ENCODE measurements at places on chromosomes 5 and 9.

- DNase-seq: no peak
These were observed 29.4 kb downstream of the ZCCHC7 start for GRCh38 chr9:37149666-37150308.

DNA sequence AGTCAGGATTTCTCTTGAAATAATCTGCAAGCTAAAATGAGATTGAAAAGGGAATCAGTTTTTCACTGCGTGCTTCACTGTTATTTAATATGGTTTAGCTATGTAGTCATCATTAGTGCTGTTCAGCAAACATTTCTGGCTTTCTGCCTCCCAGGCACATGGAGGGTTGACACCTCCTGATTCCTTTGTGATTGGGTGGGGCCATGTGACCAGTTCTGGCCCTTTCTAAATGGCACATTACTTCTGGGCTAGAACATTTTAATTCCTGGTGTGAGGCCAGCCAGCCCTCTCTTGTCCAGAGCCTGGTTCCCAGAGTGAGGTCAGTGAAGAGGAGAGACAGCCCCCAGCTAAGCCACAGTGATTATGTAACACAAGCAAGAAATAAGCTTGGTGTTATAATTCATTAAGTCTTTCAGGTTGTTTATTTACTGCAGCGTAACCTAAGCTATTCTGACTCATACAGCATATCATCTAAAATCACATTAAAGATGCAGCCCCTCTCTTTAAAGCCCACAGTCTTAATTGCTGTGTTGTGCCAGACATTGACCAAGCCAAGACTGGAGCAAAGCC is 17.4 kb upstream of the ARSI start:
- no peak for DNase-seq

DNA sequence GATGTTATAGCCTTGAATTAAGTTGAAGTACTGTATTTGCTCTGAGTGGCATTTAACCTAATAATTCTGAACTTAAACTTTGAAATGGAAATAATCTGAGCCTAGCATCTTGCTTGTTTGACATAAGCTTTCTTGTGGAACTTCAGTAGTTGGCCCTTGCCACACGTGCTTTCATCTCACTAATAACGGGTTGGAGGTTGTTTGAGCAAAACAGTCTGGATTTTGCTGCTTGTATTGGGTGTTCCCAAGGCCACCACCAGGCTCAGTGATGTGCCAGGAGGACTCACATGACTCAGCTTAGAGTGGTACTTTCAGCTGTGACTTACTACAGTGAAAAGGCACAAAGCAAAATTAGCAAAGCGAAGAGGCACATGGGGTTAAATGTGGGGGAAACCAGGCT is 35.7 kb downstream of the SECISBP2 start:
- DNase-seq: no peak

GRCh38 chr5:19531374-19531952 is 456.5 kb downstream of the CDH18 start:
- DNase-seq: no peak

GRCh38 chr5:118552146-118552545 is 436.2 kb downstream of the DTWD2 start:
- no peak for DNase-seq

DNA sequence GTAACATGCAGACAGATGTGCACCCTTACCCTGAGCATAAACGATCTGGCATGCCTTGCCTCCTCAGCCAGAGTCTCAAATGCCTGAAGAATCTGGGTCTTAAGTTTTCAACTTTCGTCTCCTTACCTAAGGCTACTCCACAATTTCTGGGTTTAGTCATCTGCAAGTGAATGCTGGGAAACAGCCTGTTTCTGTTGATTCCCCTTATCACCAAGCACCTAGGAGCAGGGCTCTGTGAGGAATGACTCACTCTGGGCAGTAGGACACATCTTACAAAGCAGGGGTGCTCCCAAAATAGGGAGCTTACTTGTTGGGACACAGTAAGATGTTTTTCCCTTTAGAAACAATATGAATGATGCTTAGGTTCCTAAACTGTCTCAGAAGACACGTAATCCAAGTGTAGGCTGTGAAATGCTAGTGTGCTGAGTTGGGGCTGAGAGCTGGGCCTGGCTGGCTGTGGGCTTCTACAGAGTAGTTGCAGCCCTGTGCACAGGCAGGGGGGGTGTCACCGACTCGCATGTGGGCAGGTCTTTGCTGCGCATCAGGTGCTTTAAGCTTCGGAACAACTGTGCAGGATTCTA is 58.0 kb downstream of the DAP start:
- DNase-seq: no peak

DNA sequence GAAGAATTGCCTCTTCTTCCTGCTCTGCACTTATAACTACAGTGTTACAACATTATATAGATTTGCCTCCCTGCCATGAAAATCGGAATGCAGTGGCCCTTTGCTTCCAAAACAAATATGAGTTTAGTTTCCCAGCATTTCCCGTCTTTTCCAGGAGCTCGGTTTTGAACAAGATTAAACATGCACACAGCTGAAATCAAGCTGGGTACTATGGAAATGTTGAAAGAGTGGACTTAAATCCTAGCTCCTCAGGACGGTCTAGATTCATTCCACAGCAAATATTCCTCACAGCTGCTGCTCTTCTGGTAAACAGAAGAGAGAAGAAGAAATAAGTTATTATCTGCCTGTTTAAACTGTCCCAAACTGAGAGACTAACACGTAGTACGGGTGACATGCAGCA is 161.4 kb downstream of the PIK3R1 start:
- DNase-seq: no peak

GRCh38 chr5:135740475-135740874 is 94.0 kb upstream of the SLC25A48 start:
- DNase-seq: no peak

DNA sequence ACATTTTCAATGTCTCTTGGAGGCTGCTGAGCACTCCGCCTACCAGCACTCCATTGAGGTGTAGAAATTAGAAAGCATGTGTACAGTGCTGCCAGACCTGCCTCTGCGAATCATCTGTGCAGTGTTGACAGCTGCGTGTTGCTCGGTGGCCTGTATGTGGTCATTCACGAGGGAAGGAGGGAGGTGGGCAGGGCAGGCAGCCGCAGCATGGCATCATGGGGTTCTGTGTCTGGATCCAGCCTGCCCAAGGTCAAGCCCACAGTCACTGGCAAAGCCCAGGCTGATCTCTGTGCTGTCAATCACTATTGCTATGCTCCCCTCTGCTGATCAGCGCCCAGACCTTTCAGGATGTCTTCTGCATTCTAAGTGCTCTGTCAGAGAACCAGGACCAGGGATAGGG is 8.0 kb upstream of the PDZD2 start:
- DNase-seq: no peak

- peak; percentile 8 for DNase-seq
These were observed 5.8 kb upstream of the IFNA1 start for GRCh38 chr9:21434202-21435014.

- DNase-seq: no peak
These were observed 20.6 kb downstream of the SLC38A9 start for GRCh38 chr5:55691265-55692105.

DNA sequence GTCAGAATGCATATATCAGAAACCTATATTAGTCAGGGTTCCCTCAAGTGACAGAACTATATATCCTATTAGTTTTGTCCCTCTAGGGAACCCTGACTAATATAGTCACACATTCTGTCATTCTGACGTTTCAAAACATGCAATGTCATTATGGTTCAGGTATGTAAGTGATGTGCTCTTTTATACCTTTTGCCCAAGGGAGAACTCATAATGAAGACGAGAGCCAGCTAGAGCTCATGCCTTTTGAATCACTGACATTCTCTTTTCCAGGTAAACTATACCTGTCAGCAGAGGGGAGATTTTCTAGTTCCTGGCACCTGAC is 576.7 kb downstream of the LRRC70 start:
- no peak for DNase-seq

DNA sequence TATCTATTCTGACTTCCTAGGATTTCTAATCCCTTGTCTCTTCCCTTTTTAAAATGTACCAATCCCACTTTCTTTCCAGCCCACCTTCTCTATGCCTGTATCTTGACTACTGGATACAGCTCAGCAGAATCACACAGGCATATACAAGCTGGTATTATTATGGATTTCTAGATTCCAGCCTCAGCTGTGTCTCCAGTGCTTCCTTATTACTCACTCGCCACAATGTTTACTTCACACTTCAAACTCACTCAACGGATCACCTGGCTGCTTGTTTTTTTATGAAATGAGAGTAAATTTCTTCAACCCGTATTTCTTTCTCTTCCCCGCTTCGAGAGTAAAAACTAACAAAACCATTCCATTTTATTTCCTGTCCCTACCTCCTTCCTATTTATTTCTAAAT is 38.8 kb downstream of the CWC27 start:
- DNase-seq: no peak

GRCh38 chr5:157267761-157268480 is 2.0 kb downstream of the CYFIP2 start:
- no peak for DNase-seq

GRCh38 chr5:58108511-58108910 is 351.4 kb downstream of the PLK2 start:
- no peak for DNase-seq

- no peak for DNase-seq
These were observed 190.7 kb downstream of the CD180 start for GRCh38 chr5:67005737-67006499.

DNA sequence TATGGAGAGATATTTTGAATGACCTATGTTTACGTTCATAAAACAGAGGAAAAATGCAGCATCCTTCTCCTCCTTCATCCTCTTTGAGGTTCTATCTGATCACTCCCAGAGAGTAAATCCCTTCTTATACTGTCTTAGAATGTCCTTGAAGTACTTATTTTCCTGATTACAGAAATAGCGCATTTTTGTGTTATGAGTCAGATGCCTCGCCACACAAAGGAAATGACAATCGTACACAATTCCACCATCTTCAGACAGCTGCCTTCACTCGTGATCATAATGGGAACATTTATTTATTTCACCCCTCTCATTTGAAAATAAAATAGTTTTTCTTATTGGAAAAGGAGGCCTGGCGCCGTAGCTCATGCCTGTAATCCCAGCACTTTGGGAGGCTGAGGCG is 2.4 kb upstream of the GLT6D1 start:
- no peak for DNase-seq

DNA sequence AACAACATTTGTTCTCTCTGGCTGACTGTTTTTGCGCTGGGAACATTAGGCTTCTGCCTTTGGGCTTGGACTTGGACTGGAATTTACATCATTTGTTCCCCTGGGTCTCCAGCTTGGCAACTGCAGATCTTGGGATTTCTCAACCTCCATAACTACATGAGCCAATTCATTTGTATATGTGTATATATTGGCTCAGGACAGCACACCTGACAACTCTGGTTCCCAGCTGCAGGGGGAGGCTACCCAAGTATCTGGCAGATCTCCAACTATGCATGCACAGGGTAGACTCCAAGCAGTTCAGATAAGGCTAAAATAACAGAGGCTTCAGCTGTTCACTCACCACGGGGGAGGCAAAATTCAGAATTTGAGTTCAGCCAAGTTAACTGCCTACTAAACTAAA is 31.6 kb upstream of the F2RL1 start:
- no peak for DNase-seq

- no peak for DNase-seq
These were observed 34.5 kb upstream of the CSF1R start for GRCh38 chr5:150120617-150121447.

DNA sequence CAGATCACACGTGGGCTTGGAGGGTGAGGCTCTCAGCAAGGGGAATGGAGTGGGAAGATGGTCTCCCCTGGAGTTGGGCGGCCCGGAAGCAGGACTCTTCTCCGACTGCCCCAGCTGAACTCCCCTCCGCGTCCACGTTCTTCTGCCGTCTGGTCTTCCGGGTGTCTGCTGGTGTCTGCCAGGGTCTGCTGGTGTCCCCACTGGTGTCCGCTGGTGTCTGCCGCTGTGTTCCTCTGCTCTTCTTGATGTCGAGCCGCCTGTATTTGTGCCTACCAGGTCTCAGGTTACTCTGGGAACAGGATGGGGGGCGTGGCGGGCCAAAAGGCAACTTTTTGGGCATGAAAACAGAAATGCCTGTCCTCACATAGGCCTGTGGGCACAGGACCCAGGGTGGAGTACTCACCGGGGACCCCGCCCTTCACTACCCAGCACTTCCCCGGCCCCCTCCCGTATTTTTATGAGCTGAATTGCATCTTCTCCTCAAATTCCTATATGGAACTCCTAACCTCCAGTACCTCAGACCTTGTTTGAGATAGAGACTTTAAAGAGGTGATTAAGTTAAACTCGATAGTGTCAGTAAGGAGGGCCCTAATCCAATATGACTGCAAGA is 675.4 kb downstream of the SEMA5A start:
- DNase-seq: no peak

DNA sequence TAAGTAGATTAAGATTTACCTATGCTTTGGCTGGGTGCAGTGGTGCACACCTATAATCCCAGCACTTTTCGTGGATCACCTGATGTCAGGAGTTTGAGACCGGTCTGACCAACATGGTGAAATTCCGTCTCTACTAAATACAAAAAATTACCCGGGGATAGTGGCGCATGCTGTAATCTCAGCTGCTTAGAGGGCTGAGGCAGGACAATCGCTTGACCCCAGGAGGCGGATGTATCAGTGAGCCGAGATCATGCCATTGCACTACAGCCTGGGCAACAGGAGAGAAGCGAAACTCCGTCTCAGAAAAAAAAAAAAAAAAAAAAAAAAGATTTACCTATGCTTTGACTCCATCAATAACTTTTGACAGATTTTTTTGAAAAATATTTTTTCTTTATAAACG is 267.1 kb upstream of the SEMA6A start:
- DNase-seq: no peak

- no peak for DNase-seq
These were observed 64.9 kb upstream of the ELL2 start for GRCh38 chr5:96026406-96027041.

GRCh38 chr5:102718819-102719218 is 36.3 kb upstream of the PAM start:
- no peak for DNase-seq

GRCh38 chr5:36680066-36680465 is 73.7 kb downstream of the SLC1A3 start:
- DNase-seq: no peak

DNA sequence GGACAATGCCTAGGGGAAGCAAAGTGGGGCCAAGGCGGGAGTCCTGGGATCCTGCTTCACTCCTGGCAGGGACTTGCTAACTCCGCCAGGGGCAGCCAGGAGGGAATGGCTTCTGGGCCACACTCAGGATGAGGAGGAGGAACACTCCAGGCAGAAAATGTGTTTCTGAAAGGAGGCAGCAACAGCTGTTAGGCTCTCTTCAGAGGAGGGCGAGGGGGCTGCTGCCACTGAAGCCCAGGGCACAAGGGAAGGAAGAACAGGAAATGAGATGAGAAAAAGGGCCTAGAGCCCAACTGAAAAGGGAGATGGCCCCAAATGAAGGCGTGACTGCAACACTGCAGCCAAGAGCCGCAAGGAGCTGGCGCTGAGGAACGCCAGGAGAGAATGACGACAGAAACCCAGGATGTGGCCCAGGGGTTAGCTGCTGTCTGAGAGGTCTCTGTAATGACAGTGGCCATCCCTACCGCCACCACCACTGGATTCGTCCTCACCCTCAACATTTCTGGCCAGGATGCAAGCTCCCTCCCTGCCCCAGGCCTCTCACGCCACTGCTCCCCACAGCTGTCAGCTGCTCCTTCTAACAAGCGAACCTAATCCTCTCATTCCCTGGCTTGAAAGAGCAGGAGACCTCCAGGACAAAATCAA is 15.8 kb downstream of the PSMB7 start:
- no peak for DNase-seq

GRCh38 chr5:17075236-17075635 is 139.1 kb upstream of the MYO10 start:
- DNase-seq: no peak
